ENCODE measurements at places on chromosomes 16 and 17.

- no peak for DNase-seq
Measured at GRCh38 chr16:3698941-3699340, 18.4 kb downstream of the TRAP1 start.

DNA sequence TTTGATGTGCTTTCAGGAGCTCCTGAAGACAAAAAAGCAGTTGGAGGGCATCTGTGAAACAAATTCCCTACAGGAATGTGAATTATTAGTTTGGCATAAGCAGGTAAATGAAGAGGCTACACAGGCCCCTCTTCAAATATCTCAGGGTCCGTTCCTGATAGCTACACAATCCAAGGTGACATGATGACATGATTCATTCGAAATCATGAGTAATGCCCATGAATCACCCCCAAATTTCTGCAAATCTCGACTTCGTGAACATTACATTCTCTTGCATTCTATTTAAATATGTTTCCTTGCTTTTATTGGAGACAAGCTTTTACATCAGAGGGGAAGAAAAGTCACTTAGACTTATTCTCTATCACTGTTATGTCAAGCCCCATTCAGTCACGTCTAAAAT, 22.3 kb downstream of the GAN start:
- DNase-seq: no peak

GRCh38 chr17:13419676-13420075, 182.1 kb downstream of the HS3ST3A1 start:
- no peak for DNase-seq

GRCh38 chr17:57651996-57652395, 93.1 kb downstream of the CCDC182 start:
- no peak for DNase-seq

GRCh38 chr17:77145612-77146245, 5.0 kb downstream of the SEC14L1 start:
- DNase-seq: no peak

DNA sequence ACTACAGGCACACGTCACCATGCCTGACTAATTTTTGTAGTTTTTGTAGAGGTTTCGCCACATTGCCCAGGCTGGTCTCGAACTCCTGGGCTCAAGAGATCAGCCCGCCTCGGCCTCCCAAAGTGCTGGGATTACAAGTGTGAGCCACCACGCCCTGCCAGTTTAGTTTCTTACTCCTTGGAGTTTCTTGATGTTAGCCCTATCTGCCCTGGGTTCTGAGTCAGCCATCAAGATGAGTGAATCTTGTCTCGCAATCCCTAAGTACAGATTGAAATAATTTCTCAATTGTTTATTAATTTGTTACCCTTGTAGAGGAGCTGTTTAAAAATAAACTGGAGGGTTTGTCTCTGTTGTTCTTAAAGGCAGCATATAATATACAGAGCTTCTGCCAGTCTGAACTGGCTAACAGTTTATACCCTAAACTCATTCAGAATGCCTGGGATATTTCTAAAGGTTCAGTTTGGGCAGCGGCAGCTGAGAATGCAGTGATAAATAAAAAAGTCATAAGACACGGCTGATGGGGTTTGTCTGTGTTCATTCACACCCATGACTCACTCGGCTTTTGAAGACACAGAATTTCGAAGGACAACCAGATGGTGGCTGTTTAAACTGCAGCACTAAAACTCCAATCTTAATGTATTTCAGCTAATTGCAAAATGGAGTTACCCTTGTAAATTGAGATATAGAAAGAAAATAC, 39.6 kb downstream of the GPRC5B start:
- DNase-seq: no peak

DNA sequence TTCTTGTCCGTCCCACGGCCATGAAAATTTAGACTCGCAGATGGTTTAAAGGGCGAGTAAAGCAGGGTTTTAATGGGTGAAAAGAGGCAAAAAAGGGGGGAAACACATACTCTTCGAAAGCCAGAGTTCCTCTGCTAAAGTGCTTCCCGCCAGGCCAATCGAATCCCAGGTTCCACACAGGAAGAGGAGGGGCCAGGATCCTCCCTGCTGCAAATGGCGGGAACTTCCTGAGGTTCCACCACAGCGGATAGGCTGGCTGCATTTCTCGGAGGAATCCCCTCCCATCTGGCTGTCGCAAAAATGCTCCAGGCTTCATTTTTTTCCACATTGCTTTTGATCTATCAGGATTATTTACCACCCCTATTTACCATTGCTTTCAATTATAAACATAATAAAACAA, 670.1 kb upstream of the CA10 start:
- DNase-seq: no peak

GRCh38 chr17:44219616-44220212, at the start of gene UBTF:
UBTF (minus strand) TSS chr17:44219675; CDS start chr17:44218229, 1,446 bp downstream.
- no peak for DNase-seq

- DNase-seq: no peak
Measured at GRCh38 chr17:67606471-67606870, 111.3 kb upstream of the NOL11 start.

DNA sequence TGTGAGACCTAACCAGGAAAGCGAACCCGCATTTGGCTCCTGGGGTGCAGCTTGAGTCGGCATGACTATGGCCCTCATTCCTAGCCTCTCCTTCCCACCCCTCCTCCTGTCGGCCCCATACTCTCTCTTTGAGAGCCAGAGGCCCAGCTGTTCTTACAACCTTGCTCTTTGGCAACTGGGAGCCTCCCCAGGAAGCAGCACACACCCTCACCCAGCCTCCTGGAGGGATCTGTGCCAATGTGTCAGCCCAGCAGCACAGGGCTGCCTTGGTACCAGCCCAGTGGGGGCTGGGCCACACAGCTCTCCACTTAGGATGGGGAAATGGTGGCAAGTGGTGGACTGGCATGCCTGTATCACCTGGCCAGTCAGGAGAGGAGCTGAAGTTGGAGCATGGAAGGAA, 70.3 kb upstream of the LGALS9 start:
- DNase-seq: no peak

DNA sequence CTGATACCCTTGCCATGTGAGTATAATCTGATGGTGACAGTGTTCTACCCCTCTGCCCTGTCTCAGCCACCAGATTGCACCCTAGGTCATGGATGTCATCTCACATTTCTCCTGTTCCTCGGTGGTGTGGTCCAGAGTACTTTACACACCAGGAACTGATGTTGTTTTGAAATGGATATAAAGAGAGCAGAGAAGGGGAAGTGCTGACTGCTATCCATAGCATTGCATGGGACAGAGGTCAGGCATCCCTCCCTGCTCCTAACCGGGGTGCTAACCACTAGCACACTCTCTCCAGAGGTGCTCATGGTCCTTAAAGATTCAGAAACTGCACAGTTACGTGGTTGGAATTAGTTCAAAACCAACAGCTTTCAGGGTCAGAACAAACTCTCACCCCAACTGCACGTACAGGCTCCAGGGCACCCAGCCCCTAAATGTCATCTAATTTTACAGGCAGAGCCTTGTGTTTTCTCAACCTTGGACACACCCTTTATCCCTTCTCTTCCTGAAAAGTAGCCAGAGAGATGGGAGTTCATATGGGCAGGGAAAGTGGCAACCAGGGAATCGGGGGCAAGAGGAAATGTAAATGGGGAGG, 16.3 kb downstream of the TTLL6 start:
- DNase-seq: no peak

DNA sequence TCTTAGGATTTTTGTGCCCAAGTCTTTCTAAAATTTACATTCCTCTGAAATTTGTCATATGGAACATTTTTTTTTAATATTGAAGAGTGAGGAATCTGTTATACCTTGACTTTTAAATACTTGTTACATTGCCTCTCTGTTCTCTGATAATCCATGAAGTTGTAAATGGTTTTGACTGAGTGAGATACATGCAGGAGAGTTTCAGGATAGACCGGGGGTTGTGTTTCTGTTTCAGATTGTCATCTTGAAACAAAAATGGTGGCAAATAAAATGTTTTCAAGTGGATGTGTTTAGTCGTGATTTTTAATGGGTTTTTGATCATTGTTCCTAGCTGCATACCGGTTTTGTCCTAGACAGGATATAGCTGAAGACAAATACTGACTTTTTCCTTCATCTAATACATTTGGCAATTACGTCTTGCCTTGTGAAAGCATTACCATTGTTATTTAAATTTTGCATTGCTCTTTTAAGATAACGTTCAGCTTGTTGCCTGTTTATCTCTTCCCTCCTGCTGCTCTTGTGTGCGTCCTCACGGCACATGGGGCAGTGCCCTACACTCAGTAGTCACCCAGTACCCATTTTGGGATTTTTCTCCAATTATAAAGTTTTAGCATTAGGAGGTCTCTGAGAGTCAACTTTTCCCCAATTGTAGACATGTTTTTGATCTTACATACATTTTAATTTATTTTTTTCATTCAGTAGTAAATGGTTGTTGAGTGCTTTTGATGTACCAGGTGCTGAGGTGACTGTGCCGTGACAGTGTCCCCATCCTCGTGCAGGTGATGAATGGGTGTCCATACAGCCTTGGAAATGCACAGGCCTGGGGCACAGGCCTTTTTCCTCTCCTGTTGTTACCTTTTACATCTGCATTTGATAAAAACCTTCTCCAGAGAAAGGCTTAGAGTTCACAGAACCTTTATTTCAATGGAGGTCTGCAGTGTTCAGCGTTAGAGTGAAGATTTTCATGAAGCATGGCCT, 169.9 kb downstream of the MSI2 start:
- no peak for DNase-seq

DNA sequence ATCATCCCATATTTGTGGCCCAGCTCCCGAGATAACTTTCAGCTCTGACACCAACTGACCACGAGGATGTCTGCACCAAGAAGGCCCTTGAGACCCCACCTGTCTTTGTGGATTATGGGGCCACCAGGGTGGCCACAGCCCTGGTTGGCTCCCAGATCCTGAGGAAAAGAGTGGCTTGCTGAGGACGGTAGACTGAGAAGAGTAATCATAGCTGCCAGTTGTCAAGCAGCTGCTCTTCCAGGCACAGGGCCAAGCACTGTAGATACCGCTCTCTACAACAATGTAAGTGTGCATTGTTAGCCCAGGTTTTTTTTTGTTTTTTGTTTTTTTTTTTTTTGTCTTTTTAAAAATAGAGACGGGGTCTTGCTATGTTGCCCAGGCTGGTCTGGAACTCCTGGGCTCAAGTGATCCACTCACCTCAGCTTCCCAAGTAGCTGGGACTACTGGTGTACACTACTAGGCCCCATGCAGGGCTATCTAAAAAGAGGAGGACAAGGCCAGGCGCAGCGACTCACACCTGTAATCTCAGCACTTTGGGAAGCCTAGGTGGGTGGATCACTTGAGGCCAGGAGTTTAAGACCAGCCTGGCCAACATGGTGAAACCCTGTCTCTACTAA, 9.6 kb downstream of the ZNF205 start:
- DNase-seq: no peak

- DNase-seq: no peak
Measured at GRCh38 chr17:32298298-32298697, 32.7 kb downstream of the RHBDL3 start.

GRCh38 chr17:45139533-45139920, 4.0 kb downstream of the ACBD4 start:
- no peak for DNase-seq
